Omental fat pad (tissue), 4 donors: ENCODE measurements at places on chromosomes 7 and 10. TPM values are rescaled to one million over a fixed set of nuclear protein-coding genes. Genes with fewer than 3 reads are reported as not detected.

Gene KCNMA1
- total RNA-seq: 32.6 TPM

Gene C10orf143
- 1.6 TPM for total RNA-seq

Gene SP4
- 5.3 TPM for total RNA-seq

Gene ASIC3
- 3.2 TPM for total RNA-seq

Gene LRRC17
- not detected for total RNA-seq

Gene GPR37
- total RNA-seq: 0.31 TPM

Gene TRIM4
- 45.2 TPM for total RNA-seq

Gene H2BK1
- total RNA-seq: not detected

Gene KIN
- 8.7 TPM for total RNA-seq

Gene SAP25
- 1.1 TPM for total RNA-seq

Gene HNRNPH3
- 71.4 TPM for total RNA-seq

Gene IFIT1B
- total RNA-seq: not detected

Gene MALRD1
- 1.8 TPM for total RNA-seq

Gene STAG3
- total RNA-seq: 0.28 TPM

Gene CPXM2
- total RNA-seq: 14.7 TPM

Gene SVOPL
- total RNA-seq: not detected

Gene BAIAP2L1
- 2.5 TPM for total RNA-seq

Gene CUZD1
- 0.50 TPM for total RNA-seq

Gene CPVL
- total RNA-seq: 48.5 TPM

Gene CHAT
- not detected for total RNA-seq

Gene MYPN
- total RNA-seq: not detected

Gene GIMAP7
- total RNA-seq: 30.3 TPM

Gene LLCFC1
- not detected for total RNA-seq

Gene ZKSCAN1
- 34.5 TPM for total RNA-seq

Gene GBF1
- total RNA-seq: 28.1 TPM

Gene TMED4
- 119 TPM for total RNA-seq

Gene AGBL3
- 1.6 TPM for total RNA-seq

Gene BICC1
- 44.6 TPM for total RNA-seq

Gene DKK1
- total RNA-seq: 3.5 TPM
